ENCODE measurements at places on chromosomes 16 and 17.

GRCh38 chr17:33523577-33523981, 230.5 kb upstream of the ASIC2 start:
- DNase-seq = no peak

DNA sequence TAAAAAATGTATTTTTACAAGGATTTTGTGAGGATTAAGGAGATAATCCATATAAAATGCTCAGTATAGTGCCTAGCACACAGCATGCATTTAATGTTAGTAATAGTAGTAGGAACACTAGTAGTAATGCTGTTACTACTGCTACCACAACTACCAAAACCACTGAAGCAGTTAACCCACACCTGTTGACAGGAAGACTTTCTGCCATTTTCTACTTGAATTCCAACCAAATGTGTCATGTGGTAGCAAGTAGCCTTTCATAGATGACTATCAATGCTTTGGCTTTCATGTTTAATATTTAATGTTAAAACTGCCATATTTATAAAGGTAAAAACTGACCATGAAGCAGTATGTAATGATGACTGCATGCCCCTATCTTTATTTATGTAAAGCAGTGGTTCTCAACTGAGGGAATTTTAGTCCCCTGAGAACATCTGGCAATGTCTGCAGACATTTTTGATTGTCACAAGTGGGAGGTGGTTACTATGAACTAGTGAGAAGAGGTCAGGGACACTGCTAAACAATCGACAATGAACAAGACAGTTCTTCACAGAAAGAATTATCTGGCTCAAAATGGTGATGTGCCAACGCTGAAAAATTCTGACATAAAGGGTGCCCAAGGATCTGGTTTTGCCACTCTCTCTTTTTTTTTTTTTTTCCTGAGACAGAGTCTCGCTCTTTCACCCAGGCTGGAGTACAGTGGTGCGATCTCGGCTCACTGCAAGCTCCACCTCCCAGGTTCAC, 89.4 kb downstream of the ITFG1 start:
- no peak for DNase-seq

DNA sequence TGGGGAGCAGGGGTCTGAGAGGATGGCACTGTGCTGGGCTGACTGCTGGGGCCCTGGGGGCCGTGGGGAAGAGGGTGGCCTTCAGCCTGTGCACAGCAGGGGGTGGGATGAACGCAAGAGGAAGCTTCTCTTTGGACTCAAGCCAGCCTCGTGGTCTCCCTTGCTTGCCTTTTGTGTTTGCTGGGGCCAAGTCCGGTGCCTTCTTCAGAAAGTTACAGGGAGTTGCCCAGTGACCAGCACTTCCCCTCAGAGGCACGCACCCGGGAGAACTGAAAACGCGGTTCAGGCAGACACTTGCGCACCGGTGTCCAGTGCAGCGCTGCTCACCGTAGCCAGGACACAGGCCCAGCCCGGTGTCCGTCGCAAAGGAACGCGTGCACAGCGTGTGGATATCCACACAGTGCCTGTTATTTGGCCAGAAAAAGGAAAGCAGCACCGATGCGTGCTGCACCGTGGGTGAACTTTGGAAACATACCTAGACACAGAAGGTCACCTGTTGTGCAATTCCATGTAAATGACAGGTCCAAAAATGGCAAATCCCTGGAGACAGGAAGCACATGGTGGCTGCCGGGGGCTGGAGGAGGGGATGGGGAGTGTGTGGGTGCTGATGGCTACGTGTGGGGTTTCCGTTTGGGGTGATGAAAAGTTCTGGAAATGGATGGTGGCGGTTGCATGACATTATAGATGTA, 29.4 kb upstream of the NUDT16L1 start:
- DNase-seq = no peak

DNA sequence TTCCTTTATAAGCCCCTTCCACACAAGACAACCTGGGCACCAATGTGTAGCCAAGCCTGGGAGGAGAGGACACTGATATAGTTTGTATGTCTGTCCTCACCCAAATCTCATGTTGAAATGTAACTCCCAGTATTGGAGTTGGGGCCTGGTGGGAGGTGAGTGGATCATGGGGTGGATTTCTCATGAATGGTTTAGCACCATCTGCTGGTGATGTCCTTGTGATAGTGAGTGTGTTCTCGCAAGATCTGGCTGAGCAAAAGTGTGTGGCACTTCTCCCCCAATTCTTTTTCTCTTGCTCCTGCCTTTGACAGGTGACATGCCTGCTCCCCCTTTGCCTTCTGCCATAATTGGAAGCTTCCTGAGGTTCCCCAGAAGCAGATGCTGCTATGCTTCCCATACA, 135.8 kb downstream of the USP31 start:
- DNase-seq = no peak

DNA sequence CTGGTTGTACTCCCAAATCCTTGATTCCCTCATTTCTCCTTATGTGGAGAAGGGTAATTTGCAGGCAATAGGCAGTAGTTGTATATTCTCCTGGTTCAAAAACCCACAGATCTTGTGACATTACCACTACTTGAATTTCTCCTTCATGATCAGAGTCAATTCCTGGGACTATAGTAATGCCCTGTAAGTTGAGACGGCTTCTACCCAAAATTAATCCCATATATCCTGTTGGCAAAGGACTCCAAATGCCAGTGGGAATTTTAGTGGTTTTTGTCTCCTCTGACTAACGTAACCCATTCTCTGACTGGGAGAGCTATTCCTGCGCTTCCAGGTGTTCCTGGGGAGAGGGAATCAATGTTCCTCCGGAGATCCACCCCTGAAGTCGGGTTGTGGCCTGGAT, 11.6 kb upstream of the ZNF689 start:
- no peak for DNase-seq

- no peak for DNase-seq
Observed at GRCh38 chr17:29905086-29905878, 24.7 kb downstream of the SSH2 start.

DNA sequence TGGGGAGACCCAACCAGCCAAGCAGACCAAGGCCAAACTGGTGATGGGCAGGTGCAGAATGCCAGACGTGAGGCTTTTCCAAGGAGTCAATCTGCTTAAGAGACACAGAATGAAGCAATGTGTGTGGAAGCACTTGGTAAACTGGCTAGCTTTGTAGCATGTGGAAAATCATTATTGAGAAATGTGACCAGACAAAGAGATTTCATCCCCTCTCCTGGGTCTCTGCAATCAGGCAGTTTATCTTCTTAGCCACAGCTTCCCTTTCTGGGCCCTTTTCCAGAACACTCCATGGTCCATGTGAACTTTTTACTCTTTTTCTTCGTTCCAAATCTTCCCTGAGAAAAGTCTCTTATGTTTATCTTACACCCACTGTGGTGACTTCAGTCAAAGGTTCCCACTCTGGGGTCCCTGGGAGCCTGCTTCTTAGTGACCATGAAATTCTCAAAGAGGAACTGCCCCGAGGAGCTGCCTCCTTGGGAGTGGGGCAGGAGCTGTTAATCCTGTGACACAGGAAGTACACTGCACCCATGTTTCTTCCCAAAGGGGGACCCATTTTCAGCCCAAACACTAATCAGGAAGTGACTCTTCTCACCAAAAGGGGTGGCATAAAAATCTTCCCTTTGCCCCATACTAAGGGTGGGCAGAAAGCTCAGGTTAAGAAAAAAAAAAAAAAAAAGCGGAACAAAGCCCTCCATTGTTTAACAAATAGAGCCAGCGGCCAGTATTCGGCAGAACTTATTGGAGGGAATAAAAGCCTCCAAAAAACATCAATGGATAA, 346.2 kb upstream of the ASIC2 start:
- no peak for DNase-seq

Data from NCI-H1105 treated with DMSO at 0.1 percent for 48 hours (cell line).